ENCODE measurements at places on chromosomes 7 and 10.

DNA sequence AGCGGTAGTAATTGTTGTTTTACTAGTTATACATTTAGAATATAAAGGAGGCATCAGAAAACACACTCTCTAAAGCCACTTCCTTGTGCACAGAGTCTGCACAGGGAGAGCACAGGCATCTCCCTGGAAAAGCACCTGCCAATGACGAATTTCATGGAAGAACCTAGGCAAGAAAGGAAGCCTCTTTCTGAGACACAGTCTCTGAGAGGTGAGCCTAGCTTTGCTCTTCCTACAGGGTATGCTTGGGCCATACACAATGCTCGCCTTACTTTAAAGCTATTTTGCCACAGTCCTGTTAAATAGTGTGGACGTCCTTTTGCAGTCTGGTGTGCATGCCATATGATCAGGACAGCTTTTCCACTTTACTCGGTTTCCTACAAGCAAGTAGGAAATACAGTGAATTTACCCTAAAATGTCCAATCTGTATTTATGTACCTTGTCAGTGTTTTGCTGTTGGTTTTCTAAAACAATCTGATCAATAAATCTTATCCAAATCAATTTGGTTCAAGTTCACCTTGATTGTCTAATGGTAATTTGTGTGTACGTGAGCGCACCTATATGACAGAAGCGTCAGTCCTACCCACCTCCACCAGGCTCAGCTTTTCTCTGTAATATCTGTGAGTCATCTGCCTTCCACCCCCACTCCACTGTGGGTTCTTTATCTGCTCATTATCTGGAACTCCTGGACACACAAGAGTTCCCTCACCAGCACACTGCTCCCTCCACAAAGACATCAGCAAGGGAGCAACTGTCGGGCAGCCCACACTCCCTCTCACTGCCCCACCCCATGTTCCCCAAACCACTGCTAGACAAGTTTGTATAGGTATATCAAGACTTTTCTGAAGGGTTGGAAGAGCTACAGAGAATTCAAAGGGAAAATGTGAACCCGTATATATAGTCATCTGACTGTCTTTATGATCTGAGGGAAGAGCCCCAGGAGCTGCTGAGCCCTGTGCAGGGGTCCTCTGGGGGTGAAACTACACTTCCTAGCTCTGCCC, 65.2 kb downstream of the KLHDC10 start:
- DNase-seq, result no peak

GRCh38 chr10:101826852-101827434, 8.7 kb upstream of the OGA start:
- no peak for DNase-seq

- no peak for DNase-seq
Observed at GRCh38 chr10:133173860-133174640, 14.0 kb downstream of the KNDC1 start.

DNA sequence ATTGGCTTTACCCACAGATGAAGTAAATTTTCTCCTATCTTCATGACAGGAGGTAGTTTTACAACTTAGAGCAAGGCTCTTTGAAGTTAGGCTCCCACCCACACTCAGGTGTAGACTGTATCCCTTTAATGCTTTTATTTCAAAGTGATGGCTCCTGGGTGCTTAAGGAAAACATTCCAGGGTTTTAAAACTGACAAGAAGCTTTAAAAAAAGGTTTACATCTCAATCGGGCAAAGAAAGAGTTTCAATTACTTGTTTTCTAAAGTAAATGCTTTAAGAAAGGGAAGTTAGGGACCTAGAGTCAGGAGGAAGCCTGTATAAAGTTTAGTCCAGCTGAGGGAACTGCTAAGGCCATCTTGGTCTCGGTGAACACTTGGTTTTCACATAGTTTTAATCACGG, 1153.8 kb upstream of the C7orf33 start:
- no peak for DNase-seq

DNA sequence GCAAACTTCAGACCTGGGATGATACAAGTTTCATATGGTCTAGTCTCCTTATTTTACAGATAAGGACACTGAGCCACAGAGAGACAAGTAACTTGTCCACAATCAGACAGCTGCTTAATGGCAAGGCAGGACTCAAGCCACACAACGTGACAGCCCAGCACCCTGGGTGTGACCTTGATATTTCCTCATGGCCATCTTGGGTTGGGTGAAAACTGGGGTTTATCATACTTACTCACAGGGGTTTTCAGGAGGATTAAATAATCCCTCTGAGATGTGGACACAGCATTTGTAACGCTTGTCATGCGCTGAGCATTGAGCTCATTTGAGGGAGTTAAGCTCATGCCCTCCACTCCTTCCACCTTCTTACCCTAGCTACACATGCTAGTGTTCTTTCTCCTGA, 58.0 kb downstream of the ABLIM1 start:
- no peak for DNase-seq

GRCh38 chr10:86079088-86079487, 287.5 kb downstream of the GRID1 start:
- DNase-seq, result no peak

- DNase-seq, result no peak
Observed at GRCh38 chr7:50865450-50865849, 82.8 kb upstream of the GRB10 start.

DNA sequence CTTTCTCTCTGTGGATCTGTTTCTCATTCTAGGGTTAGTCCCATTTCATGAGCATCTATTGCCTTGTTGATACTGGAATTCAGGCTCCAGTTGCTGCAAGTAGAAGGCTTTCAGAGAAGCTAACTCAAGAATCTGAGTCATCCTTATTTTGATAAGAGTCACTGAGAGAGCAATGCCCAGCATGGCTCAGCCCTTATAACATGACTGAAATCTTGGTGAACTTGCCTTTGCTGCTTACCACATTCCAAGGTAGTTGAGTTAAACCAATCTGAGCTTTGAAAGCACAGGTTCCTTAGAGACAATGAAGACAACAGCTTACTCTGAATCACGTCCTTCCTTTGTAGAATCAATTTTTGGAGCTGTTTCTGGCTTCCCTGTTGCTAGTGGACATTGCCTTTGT, 53.6 kb upstream of the CHCHD3 start:
- no peak for DNase-seq

DNA sequence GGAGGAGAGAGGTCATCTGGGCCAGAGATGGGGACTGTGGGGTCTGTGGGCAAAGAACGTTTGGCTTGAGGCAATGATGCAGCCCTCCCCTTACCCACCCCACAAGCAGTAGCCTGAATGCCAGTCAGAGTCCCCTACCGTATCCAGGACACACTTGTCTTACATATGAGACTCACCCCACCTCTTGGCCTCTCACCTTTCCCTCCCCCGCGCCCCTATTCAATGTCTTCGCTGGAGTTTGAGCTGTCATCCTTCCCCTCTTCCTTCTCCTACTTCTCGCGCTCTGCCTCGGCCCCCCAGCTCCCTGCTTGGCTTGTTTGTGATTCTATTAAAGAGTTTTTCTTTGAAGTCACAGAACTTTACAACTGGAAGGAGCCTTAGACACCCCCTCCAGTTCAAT, 8.9 kb downstream of the PRRT4 start:
- no peak for DNase-seq

- DNase-seq, result no peak
Observed at GRCh38 chr7:2967705-2968104, 76.0 kb downstream of the CARD11 start.
